CMK (cell line): ENCODE measurements at places on chromosomes 4 and X.

- no peak for DNase-seq
Measured at GRCh38 chrX:17529151-17529745, 154.2 kb downstream of the NHS start.

DNA sequence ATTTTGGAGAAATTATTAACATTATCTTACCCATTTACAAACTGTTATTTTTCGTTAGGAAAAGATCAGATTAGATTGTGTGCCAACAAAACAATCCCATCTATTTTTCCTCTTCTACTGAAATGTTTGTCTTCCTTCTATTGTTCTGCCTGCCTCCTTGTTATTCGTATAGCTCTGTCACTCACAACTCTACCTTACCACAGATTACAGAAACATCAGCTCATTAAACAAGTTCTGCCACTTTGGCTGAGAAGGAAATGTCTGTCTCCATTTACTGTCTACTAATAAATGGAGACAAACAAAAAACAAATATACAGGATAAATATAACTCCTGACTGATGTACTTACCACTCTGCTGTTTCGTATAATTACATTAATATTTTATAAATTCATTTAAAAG lies 211.4 kb downstream of the ENOX2 start:
- DNase-seq, result no peak

GRCh38 chr4:184269879-184270430 lies 52.3 kb upstream of the ENPP6 start:
- DNase-seq, result no peak

DNA sequence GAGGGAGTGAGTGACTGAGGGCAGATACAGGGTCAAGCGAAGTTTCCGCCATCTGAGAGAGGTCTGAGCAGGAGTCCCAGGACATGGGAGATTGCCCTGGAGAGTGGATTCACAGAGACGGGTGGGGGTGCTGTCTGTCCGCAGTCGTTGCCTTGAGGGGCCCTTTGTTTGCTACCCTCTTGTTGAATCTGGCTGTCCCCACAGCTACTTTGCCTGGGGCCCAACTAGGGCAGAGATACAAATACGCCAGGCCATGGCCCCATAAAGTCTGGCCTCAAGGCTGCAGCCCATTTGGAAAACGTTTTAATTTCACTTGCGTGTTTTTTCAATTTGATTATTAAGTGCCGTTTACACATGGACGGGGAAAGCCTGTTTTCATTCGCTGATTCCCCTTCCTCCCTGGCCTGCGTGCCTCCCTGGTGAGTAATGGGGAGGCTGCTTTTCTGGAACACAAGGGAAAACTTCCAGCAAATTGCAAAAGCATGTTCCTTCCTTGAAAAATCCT lies 134.4 kb downstream of the SMIM20 start:
- no peak for DNase-seq

DNA sequence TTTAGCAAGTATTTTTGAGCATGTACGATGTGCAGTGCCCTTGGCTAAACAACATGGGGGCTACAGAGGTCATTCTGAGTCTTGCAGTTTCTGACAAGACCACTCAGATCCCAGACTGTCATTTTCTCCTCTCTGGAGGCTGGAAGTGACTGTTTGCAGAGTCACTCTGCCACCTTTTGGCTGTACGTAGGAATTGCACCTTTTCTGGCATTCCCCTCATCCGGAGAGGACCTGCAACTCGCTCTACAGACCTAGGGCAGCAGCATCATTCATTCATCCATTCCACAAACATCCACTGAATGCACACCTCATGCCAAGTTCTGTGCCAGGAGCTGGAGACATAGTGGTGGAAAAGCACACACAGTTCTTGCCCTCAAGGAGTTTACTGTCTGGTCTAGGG lies 160.4 kb upstream of the GPR101 start:
- DNase-seq, result no peak

DNA sequence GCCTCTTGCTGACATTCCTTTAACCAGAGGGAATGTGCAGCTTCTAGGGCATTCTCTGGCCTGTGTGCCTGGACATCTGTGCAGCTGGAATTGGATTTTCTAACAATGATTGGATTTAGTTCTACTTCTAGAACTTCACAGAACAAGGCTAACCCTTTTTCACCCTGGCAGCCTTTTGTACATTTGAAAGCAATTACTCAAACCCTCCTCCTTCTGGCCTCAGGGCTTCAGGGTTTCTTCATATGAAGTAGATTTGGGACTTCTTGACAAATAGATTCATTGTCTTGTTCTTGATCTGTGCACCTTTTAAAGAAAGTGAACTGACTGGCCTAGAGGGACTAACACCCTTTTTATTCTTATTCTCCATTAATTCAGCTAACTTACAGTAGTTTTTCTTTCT lies 30.1 kb downstream of the SPATA18 start:
- no peak for DNase-seq

DNA sequence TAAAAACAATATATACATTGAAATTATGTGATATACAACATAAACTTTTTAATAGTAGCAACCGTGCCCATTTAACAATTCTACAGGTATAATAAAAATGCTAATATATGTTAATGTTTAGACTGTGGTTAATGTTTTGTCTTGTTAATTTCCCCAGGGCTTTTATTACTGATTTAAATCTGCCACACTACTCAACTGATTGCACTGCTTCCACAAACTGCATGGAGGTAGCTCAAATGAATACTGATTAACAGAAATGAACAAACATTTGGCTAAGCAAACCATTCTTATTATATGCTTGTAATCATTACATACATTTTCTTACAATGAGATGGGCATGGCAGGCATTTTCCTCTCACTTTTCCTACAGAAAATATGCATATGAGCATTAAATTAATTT lies 275.9 kb downstream of the GPC3 start:
- DNase-seq, result no peak

- no peak for DNase-seq
Measured at GRCh38 chrX:103073467-103073866, 9.5 kb upstream of the BEX1 start.

GRCh38 chr4:24956091-24956490 lies 43.2 kb upstream of the CCDC149 start:
- no peak for DNase-seq

DNA sequence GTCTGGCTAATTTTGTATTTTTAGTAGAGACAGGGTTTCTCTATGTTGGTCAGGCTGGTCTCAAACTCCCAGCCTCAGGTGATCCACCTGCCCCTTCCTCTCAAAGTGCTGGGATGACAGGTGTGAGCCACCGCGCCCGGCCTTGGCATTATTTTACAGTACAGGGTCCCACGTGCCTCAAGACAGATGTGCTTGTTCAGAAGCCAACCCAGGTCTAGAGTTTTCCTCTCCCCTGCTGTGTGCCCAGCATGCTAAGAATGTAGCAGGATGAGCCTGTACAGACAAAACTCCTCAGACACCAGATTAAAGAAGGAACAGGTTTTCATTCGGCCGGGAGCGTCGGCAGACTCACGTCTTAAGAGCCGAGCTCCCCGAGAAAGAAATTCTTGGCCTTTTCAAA lies 42.2 kb downstream of the CRLF2 start:
- DNase-seq, result no peak

- DNase-seq, result no peak
Measured at GRCh38 chr4:55807556-55807955, 12.0 kb upstream of the EXOC1L start.

GRCh38 chr4:7697821-7698220 lies 241.8 kb downstream of the AFAP1 start:
- no peak for DNase-seq

DNA sequence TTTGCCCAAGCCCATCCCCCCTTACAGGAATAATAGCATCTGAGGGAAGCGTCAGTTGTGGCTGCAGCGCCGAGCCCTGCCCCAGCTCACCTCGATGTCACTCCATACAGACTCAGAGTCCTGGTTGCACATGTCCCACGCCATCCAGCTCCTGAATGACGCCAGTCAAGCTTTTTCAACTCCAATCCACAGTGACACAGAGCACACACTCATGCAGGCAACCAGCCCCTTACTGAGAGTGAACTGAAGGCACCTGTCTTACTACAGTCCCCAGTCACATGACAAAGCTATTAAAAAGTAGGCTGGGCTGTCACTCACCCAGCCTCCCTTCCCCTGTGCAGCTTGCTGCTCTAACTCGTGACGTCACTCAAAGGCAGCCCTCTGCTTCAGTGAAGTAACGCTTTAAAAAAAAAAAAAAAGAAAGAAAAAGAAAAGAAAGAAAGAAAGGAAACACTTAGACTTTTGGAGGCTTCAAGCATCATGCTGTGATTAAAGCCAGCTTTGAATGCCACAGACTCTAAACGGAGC lies at the start of gene PPARGC1A:
Gene PPARGC1A, minus strand, starts transcription at position 234 of the 528 bp plus-strand sequence. Its CDS starts 90 bp downstream, at position 144.
- no peak for DNase-seq

DNA sequence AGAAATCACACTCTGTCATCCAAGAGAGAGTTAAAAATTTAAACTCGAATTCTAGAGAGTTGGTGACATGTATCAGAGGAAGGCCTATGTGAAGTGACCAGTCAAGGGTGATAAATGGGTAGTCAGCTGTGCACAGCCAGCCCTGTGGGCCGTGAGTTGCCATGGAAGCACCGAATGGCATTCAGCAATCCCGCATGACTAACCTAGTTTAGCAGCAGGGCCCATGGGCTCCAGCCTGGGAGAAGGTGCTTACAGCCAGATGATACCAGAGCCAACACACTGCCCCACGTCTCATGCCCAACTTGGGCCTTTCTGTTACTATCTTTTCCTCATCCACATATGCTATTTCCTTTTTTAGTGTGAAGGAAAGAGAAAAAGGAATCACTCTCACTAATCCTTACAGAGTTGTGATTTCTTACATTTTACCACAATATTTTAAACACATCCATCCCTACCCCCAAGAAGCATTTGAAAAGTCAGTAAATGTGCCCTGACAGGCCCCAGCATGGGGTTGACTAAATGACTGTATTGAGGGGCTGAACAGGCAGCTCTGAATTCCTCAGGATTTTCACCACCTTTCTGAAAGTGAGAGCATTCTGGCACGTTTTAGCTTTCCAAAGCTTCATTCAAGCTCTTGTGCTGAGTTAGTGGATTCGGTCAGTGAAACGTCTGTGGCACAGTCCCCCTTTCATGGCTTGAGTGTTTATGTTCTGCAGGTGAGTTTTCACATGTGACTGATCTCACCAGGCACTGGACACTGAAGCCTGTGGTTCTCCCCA lies 104.2 kb downstream of the AFF1 start:
- no peak for DNase-seq

- peak; percentile 17 for DNase-seq
Measured at GRCh38 chr4:73068491-73069337, 802 bp downstream of the COX18 start.

GRCh38 chr4:1253831-1254230 lies 4.9 kb upstream of the CTBP1 start:
- no peak for DNase-seq

DNA sequence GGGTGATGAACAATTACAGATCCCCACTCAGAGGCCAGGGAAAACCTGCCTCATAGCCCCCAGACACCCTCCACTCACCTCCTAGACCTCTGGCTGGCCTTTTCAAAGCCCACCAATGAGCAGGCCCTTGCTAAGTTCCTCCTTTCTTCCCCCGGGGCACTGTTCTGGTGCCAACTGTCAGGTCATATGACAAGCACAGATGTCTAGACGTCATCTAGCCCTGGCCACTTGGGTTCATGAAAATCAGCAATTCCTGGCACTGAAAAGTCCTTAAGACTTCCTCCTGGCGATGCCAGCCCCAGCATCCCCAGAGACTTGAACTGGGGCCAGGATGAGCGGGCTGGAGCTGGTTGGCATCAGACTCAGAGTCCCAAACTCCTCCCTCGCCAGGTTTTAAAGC lies 115.6 kb upstream of the NALF2 start:
- DNase-seq, result no peak

DNA sequence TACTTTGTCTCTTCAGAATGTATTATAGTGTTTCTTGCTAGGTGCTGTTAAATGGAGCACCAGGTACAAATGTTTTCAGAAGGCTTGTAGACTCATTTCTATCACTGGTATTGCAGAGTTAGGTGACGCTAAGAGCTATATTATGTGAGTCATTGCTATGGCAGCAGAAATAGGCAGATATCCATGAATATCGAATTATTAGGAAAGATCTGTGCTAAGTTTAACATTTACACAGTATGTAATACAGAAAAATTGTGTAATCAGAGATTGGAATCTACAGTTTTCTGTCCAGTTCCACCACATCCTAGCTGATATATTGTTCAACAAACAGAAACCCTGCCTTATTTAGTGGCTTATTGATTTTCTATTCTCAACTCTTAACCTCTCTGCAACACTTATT lies 1025.5 kb downstream of the STIM2 start:
- no peak for DNase-seq

DNA sequence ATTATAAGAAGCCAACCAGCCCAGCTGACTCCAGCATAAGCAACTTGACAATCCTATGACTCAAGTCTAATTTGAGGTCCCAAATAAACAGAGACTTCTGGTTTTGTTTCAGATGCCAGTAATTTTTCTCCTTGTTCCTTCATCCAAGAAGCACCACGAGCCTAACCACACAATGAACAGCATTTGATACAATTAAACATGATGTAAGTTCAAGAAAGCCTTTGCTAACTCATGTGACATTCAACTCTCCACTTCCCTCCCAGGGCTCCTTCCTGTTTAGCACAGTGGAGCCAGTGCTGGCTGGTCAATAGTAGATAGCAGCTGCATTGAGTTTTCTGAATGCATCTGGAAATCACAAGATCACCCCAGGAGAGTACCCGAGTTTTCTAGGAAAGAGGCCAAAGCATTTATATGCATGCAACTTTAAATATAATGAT lies 206.3 kb downstream of the ARHGAP24 start:
- peak; percentile 74 for DNase-seq

GRCh38 chrX:109847257-109848187 lies 114.5 kb upstream of the ACSL4 start:
- DNase-seq, result no peak

GRCh38 chr4:98093662-98094061 lies 49.6 kb downstream of the STPG2 start:
- DNase-seq, result no peak

GRCh38 chrX:18792828-18793227 lies 85.4 kb downstream of the PPEF1 start:
- DNase-seq, result no peak

- no peak for DNase-seq
Measured at GRCh38 chr4:66636349-66636748, 909.0 kb downstream of the CENPC start.

GRCh38 chrX:153926858-153927671 lies 1.0 kb upstream of the ARHGAP4 start:
- DNase-seq, result peak; percentile 81
